ENCODE measurements at places on chromosomes 1 and 21. TPM values are rescaled to one million over a fixed set of nuclear protein-coding genes. Genes with fewer than 3 reads are reported as not detected.

The KCNK1 gene
- total RNA-seq: not detected

The FCGR1A gene
- total RNA-seq: 1.2 TPM

The SOAT1 gene
- total RNA-seq: 58.3 TPM

The YBEY gene
- total RNA-seq: 9.6 TPM

The KLHL17 gene
- 35.4 TPM for total RNA-seq
